Activated CD4-positive, alpha-beta T cell treated with anti-CD3 and anti-CD28 coated beads for 36 hours (primary cell): ENCODE measurements at places on chromosomes 12 and 14. TPM values are rescaled to one million over a fixed set of nuclear protein-coding genes. Genes with fewer than 3 reads are reported as not detected.

DNA sequence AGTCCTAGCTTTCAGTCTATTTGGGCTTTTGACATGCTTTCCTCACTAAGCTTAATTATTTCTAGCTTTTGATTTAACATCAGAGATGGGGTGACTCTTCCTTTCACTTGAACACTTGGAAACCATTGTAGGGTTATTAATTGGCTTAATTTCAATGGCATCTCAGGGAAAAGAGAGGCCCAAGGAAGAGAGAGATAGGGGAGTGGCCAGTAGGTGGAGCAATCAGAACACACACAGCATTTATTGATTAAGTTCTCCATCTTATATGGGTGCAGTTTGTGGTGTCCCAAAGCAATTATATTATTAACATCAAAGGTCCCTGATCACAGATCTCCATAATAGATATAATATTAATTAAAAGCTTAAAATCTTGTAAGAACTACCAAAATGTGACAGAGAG is 1466.1 kb upstream of the SEL1L start:
- DNase-seq, result no peak
- no peaks in the 10 kb centered on the region for H3K27me3 ChIP-seq
- H3K27ac ChIP-seq, result no peak overlapping the region
- H3K4me1 ChIP-seq, result no peaks in the 10 kb centered on the region
- no peaks in the 10 kb centered on the region for H3K36me3 ChIP-seq

- no peak for DNase-seq
- H3K4me1 ChIP-seq, result peaks cover 28% of the 10 kb centered on the region
- peaks cover 39% of the 10 kb centered on the region for H3K36me3 ChIP-seq
- no peaks in the 10 kb centered on the region for H3K27me3 ChIP-seq
- no peak overlapping the region for H3K4me3 ChIP-seq
- H3K27ac ChIP-seq, result no peak overlapping the region
These were observed 26.0 kb downstream of the ADIPOR2 start for GRCh38 chr12:1716911-1717310.

- H3K4me1 ChIP-seq, result peaks cover 43% of the 10 kb centered on the region
- no peaks in the 10 kb centered on the region for H3K27me3 ChIP-seq
- H3K27ac ChIP-seq, result peak overlapping the region; percentile 92
- H3K4me3 ChIP-seq, result peak overlapping the region; percentile 86
- DNase-seq, result peak; percentile 65
- H3K36me3 ChIP-seq, result peaks cover 39% of the 10 kb centered on the region
These were observed 551 bp downstream of the RAP1B start for GRCh38 chr12:68611094-68611805.

The PRKAB1 gene
- 21.7 TPM for total RNA-seq

The PMEL gene
- total RNA-seq, result 1.2 TPM

The AQP2 gene
- not detected for total RNA-seq

The OR4E1 gene
- total RNA-seq, result 0.07 TPM

The KRT7 gene
- total RNA-seq, result 3.4 TPM
